ENCODE measurements at places on chromosomes 7 and 10. TPM values are rescaled to one million over a fixed set of nuclear protein-coding genes. Genes with fewer than 3 reads are reported as not detected.

GRCh38 chr7:43135129-43135528 lies 22.7 kb downstream of the HECW1 start:
- DNase-seq = no peak

DNA sequence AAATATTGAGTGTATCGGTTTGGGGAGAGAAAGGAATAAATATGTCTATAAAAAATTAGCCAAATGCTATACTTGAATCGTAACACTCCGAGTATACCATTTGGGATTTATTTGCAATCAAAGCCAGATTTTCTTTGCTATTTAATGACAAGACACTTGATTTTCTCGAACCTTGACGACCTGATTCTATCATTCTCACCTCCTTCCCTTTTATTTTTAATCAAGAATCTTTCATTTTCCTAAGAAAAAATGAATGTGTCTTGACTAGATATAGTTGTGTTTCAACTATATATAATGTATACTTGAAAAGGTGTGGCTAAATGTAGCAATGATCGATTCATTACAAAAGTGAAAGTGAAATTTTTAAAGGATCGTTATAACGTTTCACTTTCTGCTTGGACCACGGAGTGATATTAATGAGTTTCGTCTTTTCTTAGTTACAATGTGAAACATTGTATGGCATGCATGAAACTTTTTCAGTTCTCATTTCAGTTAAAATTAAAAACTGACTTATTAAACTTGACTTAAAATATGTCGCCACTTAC lies 562 bp downstream of the NUB1 start:
- no peak for DNase-seq

DNA sequence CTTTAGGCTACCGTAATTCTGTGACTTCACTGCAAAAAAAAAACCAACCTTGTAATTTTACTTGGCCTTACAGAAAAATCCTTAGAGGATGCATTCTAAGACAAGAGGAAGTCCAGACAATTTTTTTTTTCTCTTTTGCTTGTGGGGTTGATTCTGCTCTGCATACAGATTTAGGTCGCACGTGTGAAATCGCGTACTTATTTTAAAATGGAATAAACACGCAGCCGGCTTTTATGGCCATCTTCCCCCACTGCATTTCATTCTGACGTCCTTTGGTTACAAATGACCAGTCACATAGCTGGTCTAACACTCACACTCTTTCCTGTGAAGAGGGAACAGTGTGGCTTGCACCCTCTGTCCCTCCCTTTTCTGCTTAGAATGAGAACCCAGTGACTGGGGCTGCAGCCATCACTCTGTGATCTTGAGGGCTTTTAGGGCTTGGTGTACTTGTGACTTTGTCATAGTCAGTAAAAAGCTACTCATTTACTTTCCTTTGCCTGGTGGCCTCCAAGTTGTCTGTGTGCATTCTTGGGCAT lies 63.6 kb upstream of the CARD11 start:
- no peak for DNase-seq

CUZD1 gene
- 2.2 TPM for polyA plus RNA-seq

DNA sequence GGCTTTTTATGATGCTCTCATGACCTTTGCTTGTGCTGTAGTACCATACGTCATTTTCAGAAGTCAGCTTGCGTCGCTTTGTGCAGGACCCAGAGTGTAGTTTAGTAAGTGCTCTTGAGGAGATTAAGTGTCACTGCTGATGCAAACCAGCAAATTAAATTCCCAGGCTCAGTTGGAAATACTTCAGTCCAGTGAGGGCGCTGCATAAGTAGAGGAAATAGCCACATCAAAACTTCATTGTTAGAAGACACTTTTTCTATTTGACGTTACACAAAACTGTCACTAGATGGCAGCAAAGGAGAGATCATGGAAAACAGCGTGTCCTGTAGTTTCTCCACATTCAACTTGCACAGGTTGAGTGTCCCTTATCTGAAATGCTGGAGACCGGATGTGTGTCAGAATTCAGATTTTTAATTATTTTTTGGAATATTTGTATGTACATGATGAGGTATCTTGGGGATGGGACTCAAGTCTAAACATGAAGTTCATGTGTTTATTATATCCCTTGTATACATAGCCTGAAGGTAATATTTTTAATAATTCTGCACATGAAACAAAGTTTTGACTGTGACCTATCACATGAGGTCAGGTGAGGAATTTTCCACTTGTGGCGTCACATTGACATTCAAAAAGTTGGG lies 7.9 kb downstream of the ZNF22 start:
- peak; percentile 91 for DNase-seq

Measured in renal cortex interstitium (tissue), 15 donors.